ENCODE measurements at places on chromosomes 5 and 9.

GRCh38 chr9:138100711-138101350 lies 223.2 kb downstream of the CACNA1B start:
- no peak for DNase-seq

GRCh38 chr9:94973451-94973941 lies 247.0 kb downstream of the AOPEP start:
- DNase-seq, result no peak

- no peak for DNase-seq
Measured at GRCh38 chr5:172789687-172790495, 18.9 kb upstream of the DUSP1 start.

GRCh38 chr5:94832685-94833084 lies 214.2 kb downstream of the SLF1 start:
- no peak for DNase-seq

DNA sequence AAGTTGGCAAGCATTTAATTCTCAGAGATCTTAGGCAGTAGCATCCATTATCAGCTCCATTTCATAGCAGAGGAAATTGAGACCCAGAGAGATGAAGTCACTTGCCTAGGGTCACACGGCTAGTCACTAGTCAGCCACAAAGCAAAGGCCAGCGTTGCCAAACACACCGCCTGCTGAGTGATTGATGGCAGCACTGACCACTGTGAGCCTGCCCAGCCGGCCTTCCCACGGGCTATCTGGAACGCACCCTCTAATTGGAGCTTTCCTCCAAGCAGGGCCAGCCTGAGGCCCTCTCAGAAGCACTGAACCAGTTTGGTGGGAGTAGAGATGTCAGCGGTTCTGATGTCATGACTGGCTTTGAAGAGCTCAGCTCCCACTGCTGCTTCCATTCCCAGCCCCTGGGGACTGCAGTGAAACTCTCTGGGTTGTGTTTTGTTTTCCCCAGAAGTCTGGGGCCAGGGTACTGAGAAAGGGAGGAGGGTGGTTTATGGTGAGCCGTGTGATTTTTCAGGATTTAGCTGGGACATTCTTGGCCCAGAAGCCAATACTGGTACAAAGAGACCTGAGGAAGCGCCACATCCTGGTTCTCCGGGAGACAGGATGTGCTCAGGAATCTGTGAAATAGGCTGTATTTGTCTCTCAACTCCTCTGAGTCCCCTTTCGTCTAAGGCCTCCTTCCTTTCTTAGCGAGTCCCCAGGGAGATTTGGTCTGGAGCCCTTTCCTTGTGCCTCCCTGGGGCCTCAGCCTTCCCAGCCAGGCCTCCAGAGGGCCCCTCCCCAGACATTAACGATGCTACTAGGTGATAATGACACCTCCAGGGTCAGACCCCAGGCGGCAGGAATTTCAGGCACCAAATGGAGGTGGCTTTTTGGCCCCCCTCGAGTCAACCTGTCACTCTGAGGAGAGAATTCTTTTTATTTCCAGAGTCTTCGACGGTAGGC lies 44.5 kb downstream of the SPRY4 start:
- no peak for DNase-seq

DNA sequence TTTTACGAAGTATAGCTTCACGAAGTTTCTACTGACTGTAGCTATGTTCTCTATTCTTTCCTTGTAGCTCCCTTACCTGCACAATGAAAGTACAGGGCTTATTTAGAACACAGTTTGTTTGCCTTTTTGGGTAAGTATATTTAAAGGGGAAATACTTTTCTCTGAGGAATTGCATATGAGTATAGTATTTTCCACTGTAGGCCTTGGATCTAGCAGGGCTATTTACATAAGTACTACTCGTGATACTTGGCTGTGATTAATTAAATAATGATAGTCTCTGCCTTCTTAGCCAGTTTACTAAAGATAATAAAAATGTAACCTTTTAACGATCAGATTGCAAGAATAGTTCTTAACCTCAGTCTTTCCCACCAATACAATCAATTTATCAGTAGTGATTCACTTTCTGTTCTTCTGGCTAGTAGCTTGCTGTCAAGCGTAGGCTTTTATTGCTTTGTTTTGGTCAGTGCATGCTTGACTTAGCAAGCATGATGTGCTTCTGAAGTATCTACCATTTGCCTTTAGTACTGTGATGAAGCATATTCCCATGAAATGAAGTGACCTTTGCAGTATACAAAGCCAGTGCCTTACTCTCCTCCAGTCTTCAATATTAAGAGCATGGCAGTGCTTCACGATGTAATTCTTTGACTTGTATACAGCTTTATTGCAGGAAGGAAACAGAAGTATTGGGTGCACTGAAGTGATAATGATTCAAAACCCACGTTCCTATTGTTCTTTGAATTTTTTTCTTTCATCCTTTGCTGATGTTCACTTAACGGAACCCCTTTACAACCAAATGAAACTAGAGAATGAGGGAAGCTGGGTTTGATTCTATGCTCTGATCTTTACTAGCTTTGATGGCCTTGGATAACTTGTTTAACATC lies 64.2 kb downstream of the SLC44A1 start:
- DNase-seq, result no peak

Measured in T1000 (cell line).